Fibroblast of lung (primary cell): ENCODE measurements at places on chromosomes 11 and 22. TPM values are rescaled to one million over a fixed set of nuclear protein-coding genes. Genes with fewer than 3 reads are reported as not detected.

The OR52I1 gene
- polyA plus RNA-seq, result not detected in 2 replicates

The ZP1 gene
- 0.62 TPM in 1 of 2 replicates, not detected in the other for polyA plus RNA-seq

The P2RY2 gene
- polyA plus RNA-seq, result 0.05 TPM in 1 of 2 replicates, not detected in the other

The ZNRD2 gene
- polyA plus RNA-seq, result 20.8 and 32.0 TPM in 2 replicates

The RTN4R gene
- 0.33 and 2.0 TPM in 2 replicates for polyA plus RNA-seq

The LRRC4C gene
- 0.02 and 0.07 TPM in 2 replicates for polyA plus RNA-seq

The MN1 gene
- 2.8 and 11.8 TPM in 2 replicates for polyA plus RNA-seq

The ELFN2 gene
- polyA plus RNA-seq, result 0.02 and 0.10 TPM in 2 replicates

The MMP10 gene
- 0.17 and 0.28 TPM in 2 replicates for polyA plus RNA-seq

The KRTAP5-7 gene
- not detected in 2 replicates for polyA plus RNA-seq

The SLC37A2 gene
- 0.36 and 2.2 TPM in 2 replicates for polyA plus RNA-seq

The KRTAP5-11 gene
- not detected in 2 replicates for polyA plus RNA-seq

The LDHAL6A gene
- polyA plus RNA-seq, result not detected in 2 replicates

The PDHX gene
- polyA plus RNA-seq, result 29.6 and 49.2 TPM in 2 replicates

The SCO2 gene
- polyA plus RNA-seq, result 0.42 and 0.66 TPM in 2 replicates

The DKK3 gene
- polyA plus RNA-seq, result 1,283 and 1,566 TPM in 2 replicates

The LTBP3 gene
- 40.4 and 47.2 TPM in 2 replicates for polyA plus RNA-seq

The NTM gene
- 12.3 and 32.1 TPM in 2 replicates for polyA plus RNA-seq

The SLC22A25 gene
- polyA plus RNA-seq, result not detected in 2 replicates

The FGF19 gene
- polyA plus RNA-seq, result not detected in 2 replicates

The UBQLN3 gene
- polyA plus RNA-seq, result not detected in 2 replicates

The PNPLA3 gene
- polyA plus RNA-seq, result 4.6 and 6.8 TPM in 2 replicates

The TRIM51G gene
- polyA plus RNA-seq, result not detected in 2 replicates

The GAS2 gene
- 0.27 and 0.36 TPM in 2 replicates for polyA plus RNA-seq

The IL18 gene
- 0.23 and 0.77 TPM in 2 replicates for polyA plus RNA-seq

The CDC42EP1 gene
- polyA plus RNA-seq, result 10.4 and 10.6 TPM in 2 replicates

The SLC5A1 gene
- polyA plus RNA-seq, result not detected in 2 replicates

The H19 gene
- 2.3 and 8.9 TPM in 2 replicates for polyA plus RNA-seq

The MOGAT2 gene
- polyA plus RNA-seq, result not detected in 2 replicates

The ARHGAP1 gene
- 34.4 and 41.0 TPM in 2 replicates for polyA plus RNA-seq

The RIMBP3C gene
- 0.02 and 0.03 TPM in 2 replicates for polyA plus RNA-seq

The VPREB1 gene
- not detected in 2 replicates for polyA plus RNA-seq

The OR8D1 gene
- not detected in 2 replicates for polyA plus RNA-seq

The PTPRJ gene
- 2.4 and 5.3 TPM in 2 replicates for polyA plus RNA-seq

The P4HA3 gene
- polyA plus RNA-seq, result 2.2 and 3.1 TPM in 2 replicates

The OR10A2 gene
- polyA plus RNA-seq, result not detected in 2 replicates

The SEC14L2 gene
- polyA plus RNA-seq, result 10.2 and 17.3 TPM in 2 replicates

The PPARA gene
- polyA plus RNA-seq, result 7.9 and 10.2 TPM in 2 replicates

The RFPL1 gene
- polyA plus RNA-seq, result not detected in 2 replicates

The PLAAT5 gene
- 0.07 and 0.16 TPM in 2 replicates for polyA plus RNA-seq

The DDTL gene
- 0.36 and 0.51 TPM in 2 replicates for polyA plus RNA-seq

The CCDC157 gene
- polyA plus RNA-seq, result 0.77 and 1.1 TPM in 2 replicates

The SEPTIN5 gene
- polyA plus RNA-seq, result 10.8 and 14.5 TPM in 2 replicates

The PARVG gene
- not detected in 2 replicates for polyA plus RNA-seq

The SLC22A8 gene
- not detected in 2 replicates for polyA plus RNA-seq

The OR51E2 gene
- polyA plus RNA-seq, result 0.02 TPM in 1 of 2 replicates, not detected in the other

The MIOX gene
- 0.06 TPM in 1 of 2 replicates, not detected in the other for polyA plus RNA-seq

The MRGPRG gene
- not detected in 2 replicates for polyA plus RNA-seq

The BAIAP2L2 gene
- polyA plus RNA-seq, result 0.16 and 0.77 TPM in 2 replicates
